Forelimb muscle (tissue), 1 donor: ENCODE measurements at places on chromosomes 3 and 15. TPM values are rescaled to one million over a fixed set of nuclear protein-coding genes. Genes with fewer than 3 reads are reported as not detected.

The CERS3 gene
- polyA plus RNA-seq = 1.5 TPM

The LNP1 gene
- 6.7 TPM for polyA plus RNA-seq

The IGSF10 gene
- 5.5 TPM for polyA plus RNA-seq

DNA sequence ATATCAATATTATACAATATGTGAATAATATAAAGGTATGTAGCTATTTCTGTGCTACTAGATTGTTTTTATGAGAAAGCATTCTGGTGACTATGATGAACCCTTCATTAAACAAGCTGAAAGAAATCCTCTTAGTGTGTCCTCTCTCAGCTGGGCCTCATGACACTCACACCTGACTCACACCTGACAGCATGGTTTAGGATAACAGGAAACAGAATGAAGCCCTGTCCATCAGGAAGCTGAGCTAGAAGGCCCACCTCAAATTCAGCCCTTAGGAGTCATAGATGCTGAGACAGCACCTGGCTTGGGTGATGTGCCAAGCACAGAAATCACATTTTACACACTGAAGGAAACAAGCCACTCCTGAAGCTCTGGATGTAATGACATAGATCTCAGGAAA is 30.8 kb downstream of the CHCHD4 start:
- DNase-seq = no peak

GRCh38 chr15:44584162-44584749 is 47.3 kb downstream of the EIF3J start:
- DNase-seq = no peak

DNA sequence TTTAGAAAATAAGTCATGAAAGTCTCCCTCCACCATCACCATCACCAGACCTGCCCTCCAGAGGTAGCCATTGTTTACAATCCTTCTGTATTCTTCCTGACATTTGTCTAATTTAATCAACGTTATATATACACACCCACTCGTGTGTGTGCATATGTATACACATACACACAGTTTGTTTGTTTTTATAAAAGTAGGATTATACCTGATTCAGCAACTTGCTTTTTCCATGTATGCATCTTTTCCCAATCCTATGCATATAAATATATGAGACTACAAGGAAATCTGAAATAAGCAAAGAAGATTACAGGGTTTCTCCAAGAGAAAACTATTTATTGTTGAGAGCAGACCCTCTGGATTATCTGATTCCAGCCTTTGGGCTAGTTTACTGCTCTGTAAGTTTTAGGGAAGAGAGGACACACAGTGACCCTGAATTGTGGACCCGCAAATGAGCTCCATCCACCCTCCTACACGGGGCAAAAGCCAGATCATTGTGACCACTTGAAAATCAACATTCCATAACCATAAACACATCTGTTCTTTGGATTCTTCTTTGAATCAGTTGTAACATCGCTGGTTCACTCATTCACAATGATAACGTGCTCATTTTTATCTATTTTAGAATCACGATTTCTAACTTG is 104.3 kb downstream of the CPN2 start:
- no peak for DNase-seq

- DNase-seq = no peak
Measured at GRCh38 chr3:37736624-37737023, 125.1 kb upstream of the CTDSPL start.
